ENCODE measurements at places on chromosomes 2 and 18. TPM values are rescaled to one million over a fixed set of nuclear protein-coding genes. Genes with fewer than 3 reads are reported as not detected.

DNA sequence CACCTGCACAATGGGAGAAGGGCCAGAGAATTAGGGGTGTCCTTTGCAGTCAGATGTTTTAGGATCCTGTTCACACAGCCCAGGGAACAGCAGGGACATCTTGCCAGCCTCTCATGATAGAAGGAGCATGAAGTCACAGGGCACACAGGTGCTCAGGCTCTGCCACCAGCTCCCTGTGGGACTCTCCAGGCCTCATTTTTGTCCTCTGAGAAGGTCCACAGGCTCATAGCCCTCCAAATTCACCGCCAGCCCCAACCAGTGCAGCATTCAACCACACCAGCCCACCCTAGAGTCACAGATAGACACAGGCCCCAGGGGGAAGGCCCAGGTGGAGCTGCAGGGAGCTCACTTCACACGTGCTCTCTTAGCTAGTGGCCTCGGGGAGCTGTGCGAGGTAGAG is 391.7 kb downstream of the TNS1 start:
- DNase-seq: no peak
- peaks cover 4% of the 10 kb centered on the region for H3K36me3 ChIP-seq
- peaks cover 20% of the 10 kb centered on the region for H3K4me1 ChIP-seq
- no peak overlapping the region for H3K27ac ChIP-seq
- no peaks in the 10 kb centered on the region for H3K27me3 ChIP-seq

GRCh38 chr18:64171576-64171975 is 22.7 kb upstream of the LINC00305 start:
- DNase-seq: no peak
- H3K27me3 ChIP-seq: no peaks in the 10 kb centered on the region
- peaks cover 5% of the 10 kb centered on the region for H3K4me1 ChIP-seq
- no peak overlapping the region for H3K4me3 ChIP-seq

GRCh38 chr2:128134573-128134972 is 43.6 kb downstream of the UGGT1 start:
- no peaks in the 10 kb centered on the region for H3K4me1 ChIP-seq
- DNase-seq: no peak
- H3K27me3 ChIP-seq: no peaks in the 10 kb centered on the region
- H3K27ac ChIP-seq: no peak overlapping the region

DNA sequence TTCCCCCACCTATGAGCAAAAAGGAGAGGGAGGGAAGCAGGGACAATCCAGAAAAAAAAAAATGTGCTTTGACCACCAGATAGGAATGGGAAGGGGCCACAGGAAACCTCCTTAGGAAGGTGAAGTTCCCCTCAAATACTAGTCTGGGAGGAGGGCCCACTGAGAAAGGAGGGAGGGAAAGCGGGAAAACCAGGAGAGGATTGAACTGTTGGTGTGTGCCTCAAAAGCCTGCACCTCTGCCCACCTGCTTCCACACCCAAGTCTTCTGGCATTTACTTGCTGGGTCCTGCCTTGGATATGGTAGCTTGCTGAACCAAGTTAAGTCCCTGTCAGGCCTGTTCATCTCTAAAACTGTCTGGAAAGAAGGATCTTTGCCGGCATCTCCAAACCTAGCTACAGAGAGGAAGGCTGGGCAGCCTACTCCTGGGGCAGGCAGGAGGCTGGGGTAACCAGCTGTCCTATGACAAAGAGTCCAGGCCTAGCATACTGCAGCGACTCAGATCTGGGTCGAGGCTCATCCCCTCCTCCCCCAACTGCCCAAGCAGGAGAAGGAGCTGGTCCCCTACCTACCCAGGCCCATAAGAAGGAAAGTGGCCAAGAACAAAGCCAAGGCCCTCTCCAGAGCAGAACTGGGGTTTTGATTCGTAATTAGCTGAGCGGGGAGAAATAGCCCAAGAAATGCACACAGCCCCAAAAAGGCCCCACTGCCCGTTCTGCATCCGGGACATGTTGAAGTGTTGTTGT is 3.0 kb downstream of the EN1 start:
- no peak for DNase-seq
- H3K27ac ChIP-seq: no peak overlapping the region
- peaks cover 42% of the 10 kb centered on the region for H3K4me1 ChIP-seq
- H3K4me3 ChIP-seq: no peak overlapping the region

- H3K4me1 ChIP-seq: no peaks in the 10 kb centered on the region
- DNase-seq: no peak
- H3K36me3 ChIP-seq: no peaks in the 10 kb centered on the region
- H3K4me3 ChIP-seq: no peak overlapping the region
- no peak overlapping the region for H3K27ac ChIP-seq
Measured at GRCh38 chr18:72948439-72948838, 80.7 kb upstream of the NETO1 start.

DNA sequence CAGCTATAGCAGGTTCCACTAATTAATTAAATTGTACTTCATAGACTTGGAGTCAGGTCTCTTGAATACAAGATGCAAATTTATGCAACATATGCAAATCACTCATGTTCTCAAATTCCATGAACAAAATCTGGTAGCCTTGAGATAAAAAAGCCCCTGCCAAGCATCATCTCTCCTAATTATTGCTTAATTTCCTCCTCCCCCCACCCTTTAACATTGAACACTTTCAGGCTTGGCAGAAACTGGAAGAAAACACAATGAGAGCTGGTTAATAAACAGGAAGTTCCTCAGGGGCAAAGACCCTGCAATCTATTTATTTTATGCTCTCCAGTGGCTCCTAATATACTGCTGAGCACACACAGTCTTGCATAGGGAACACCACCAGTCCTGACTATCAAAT is 35.6 kb upstream of the ACVR1 start:
- no peak overlapping the region for H3K4me3 ChIP-seq
- no peak overlapping the region for H3K27ac ChIP-seq
- peaks cover 14% of the 10 kb centered on the region for H3K4me1 ChIP-seq
- H3K36me3 ChIP-seq: no peaks in the 10 kb centered on the region
- H3K27me3 ChIP-seq: no peaks in the 10 kb centered on the region

LDAH gene
- 21.9 TPM for total RNA-seq

All from endothelial cell (in vitro differentiated cells).